ENCODE measurements at places on chromosomes 5 and 9. TPM values are rescaled to one million over a fixed set of nuclear protein-coding genes. Genes with fewer than 3 reads are reported as not detected.
A peak's percentile ranks its signal among the peaks of the same experiment; 100 is the strongest.

DNA sequence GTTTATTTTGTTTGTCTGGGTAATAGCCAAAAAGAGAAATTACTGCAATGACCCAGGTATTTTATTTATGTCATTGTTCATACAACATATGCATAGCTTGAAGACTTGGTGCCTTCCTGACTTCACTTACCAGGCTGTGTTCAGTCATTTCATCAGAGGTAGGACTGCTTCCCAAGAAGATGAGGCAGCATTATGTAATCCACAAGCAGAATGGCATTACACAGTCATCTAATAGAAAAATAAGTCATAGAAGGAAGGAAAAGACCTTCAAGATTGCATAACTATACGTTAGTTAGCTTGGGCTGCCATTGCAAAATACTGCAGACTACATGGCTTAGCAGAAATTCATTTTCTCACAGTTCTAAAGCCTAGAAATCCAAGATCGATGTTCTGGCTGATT, 167.5 kb downstream of the NMUR2 start:
- no peak for DNase-seq

DNA sequence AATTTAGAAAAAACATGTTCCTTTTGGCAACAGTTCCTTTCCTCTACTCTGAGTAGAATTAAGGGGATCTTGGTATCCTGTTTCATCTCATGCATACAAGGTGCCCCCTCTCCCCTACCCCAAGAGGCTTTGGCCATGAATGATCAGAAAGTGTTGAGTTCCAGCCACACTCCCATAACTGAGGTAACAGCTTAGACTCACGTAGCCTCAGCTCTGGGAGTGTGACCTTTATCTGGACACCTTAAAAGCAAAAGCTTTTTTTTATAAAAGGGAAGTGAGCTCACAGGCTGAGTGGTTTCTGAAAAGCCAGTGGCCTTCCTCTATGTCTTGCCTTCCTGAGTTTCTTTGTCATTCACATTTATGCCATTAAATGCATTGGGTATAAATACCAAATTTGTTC, 900 bp upstream of the HAVCR2 start:
- DNase-seq, result no peak

DNA sequence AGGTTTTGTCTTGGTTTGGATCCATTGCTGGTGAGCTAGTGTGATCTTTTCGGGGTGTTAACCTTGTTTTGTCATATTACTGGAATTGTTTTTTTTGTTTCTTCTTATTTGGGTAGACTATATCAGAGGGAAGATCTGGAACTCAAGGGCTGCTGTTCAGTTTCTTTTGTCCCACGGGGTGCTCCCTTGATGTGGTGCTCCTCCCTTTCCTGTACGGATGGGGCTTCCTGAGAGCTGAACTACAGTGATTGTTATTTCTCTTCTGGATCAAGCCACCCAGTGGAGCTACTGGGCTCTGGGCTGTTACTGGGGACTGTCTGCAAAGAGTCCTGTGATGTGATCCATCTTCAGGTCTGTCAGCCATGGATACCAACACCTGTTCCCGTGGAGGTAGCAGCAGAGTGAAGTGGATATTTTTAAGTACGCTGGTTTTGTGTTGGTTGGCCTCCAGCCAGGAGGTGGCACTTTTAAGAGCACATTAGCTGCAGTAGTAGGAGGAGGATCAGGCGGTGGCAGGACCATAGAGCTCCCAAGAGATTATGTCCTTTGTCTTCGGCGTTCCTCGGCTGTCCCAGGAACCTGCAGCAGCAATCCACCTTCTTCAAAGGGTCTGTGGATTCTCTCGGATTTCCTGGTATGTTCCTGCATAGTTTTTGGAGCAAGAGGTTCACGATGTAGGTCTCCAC, 27.2 kb downstream of the SCAMP1 start:
- DNase-seq, result no peak

DNA sequence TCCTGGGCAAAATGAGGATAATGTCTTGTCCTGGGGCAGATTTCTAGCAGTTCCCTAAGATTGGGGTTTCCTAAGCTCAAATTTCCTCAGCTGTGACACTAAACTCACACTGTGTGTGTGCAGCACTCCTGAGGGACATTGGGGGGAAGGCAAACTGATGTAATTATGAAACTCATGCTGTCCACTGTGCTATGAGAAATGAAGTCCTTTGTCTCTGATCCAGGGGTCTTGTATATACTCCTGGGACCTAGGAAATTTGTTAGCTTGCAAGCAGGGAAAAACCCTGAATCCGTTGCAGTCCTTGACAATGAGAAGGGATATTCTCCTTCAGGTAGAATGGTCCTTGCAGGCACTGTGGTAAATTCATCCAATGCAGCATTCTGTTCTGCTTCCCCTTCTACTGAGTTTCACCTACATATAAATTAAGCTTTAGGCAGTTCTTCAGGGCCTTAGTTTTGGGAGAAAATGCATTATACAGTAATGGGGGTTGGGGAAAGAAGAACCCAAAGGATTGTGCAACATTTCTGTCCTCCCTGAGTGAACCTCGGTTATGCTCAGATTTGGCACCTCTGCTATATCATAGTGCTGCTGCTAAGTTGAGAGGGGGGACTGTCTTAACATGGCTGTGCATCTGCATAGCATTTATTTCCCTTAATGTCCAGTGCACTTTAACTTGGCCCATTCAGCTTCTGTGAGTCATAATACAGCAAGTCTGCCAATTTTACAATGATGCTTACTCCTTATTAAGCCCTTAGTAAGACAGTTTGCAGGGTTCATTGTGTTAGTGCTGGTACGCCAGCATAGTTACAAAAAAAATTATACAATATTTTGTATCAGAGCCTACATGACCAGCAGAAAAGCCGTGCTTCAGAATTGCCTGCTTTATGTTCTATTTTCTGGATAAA, 80.2 kb downstream of the PJA2 start:
- no peak for DNase-seq

GRCh38 chr9:2321523-2322148, 300.0 kb upstream of the VLDLR start:
- no peak for DNase-seq

- DNase-seq, result no peak
Observed at GRCh38 chr5:18113721-18114120, 479.5 kb downstream of the TAF11L14 start.

- DNase-seq, result peak; percentile 96
Observed at GRCh38 chr5:759111-759751, 25.3 kb downstream of the ZDHHC11B start.

DNA sequence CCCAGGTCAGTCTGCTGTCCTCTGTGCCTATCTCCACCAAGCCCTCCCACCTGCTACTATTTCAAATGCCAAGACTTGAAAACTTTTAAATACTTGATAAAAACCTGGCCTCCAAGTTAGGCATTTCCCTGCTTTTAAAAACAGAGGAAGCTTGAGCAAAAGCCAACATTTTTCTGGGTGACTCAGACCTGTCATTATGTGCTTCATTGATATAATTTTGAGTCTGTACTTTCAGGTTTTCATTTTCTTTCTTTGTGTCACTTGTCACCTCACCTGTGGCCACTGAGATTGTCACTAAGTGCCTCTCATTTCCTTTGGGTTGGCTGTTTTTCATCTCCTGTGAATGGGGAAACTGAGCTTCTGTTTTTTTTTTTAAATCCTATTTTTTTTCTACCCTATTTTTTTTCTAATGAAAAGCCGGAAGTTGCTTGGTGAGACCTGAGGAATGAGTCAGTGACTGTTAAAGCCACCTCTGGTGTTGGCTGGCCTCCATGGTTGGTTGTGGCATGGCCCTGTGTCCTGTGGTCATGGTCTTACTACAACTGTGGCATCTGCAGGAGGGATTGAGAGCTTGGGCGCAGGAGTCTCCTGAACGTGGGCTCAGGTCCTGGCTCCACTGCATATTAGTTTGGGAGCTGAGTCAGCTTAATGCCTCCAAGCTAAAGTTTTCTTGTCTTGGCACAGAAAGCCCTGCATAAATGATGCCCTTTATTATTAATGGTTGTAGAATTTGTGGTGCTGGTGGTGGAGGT, 56.7 kb downstream of the ARHGAP26 start:
- no peak for DNase-seq

GRCh38 chr9:78811622-78812276, 514.8 kb downstream of the PSAT1 start:
- no peak for DNase-seq

- no peak for DNase-seq
Observed at GRCh38 chr5:124410539-124411488, 335.6 kb downstream of the ZNF608 start.

DNA sequence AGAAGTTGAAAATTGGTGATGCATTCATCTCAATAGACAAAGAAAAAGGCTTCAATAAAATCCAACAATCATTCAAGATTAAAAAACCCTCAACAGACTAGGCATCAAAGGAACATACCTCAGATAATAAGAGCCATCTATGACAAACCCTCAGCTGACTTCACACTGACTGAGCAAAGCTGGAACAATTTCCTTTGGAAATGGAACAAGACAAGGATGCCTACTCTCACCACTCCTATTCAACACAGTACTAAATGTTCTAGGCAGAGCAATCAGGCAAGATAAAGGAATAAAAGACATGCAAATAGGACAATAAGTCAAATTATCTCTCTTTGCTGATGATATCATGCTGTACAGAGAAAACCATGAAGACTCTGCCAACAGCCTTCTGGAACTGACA, 1188.1 kb downstream of the DTWD2 start:
- DNase-seq, result no peak

GRCh38 chr5:159130871-159131270, 31.2 kb upstream of the EBF1 start:
- no peak for DNase-seq

GRCh38 chr5:82720213-82721086, 356.7 kb downstream of the TMEM167A start:
- DNase-seq, result no peak

GRCh38 chr9:118578467-118578866, 790.8 kb downstream of the BRINP1 start:
- no peak for DNase-seq

DNA sequence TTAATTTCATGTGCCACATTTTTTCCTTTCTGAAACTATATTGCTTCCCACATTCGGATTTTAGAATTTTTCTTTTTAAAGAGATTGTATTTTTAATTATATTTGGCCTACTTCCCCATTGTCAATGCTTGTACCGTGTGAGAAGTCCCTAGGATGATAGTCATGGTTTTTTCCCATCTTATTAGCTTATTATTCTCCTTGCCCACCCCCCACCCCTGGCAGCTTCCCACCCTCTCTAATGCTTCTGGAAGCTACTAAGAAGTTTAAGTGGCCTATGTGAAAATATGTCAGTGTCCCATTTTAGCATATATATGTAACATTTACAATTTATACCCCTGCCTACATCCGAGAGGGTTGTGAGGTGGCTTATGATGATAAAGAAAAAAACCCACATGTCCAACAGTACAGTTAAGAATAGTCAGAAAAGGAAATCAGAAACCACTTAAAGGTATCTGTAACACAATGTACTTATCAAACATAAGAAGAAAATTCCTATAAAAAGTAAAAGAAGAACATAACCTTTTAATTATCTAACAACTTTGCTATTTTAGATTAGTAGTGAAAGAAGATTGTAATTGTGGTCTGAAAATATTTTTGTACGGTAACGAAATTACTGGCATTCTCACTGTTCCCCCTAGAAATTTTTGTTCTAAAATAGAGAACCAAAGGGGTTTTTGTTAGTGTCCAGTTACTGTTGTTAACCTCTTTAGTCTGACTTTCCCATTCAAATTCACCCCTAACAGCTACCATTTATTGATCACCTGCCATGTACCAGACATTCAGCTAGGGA, 62.1 kb downstream of the SLC44A1 start:
- DNase-seq, result no peak

DNA sequence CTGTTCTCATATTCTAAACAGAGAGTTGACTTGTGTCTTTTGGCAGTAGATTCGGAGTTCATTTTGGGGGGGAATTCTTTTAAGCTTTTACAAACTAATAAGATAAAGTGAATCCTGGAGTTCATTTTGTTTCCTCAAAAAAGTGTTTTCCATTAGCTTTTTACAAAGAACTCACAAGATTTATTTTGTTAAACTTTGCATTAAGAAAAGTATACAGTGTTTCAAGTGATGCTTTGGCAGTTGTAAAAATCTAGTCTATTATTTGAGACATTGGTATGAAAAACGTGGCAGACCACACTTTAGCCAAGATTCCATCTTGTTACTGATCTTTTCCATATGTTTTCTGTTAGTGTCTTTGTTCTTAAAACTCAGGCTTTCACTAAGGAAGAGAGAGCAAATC, 1.2 kb upstream of the OMD start:
- no peak for DNase-seq

GRCh38 chr5:88405783-88406182, 137.1 kb upstream of the TMEM161B start:
- no peak for DNase-seq

DNA sequence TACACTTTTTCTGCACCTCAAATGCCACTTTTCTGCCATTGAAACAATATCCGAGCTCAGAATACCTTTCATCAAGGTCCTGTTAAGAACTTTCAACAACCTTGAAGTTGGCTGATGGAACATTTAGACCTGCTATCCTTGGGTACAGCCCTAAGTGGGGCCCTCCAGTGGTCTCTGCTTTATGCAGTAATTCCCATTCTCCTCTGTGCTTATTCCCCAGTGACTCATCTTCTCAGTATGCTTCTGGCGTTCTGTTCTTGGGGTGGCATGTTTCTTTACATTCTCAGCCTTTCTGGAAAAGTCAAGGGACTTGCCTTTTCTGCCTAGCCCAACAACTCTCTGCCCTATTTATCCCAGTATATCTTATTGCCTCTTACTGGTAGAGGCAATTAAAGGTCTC, 7.1 kb downstream of the ANP32B start:
- DNase-seq, result no peak

GRCh38 chr5:83475935-83476814, 4.6 kb downstream of the VCAN start:
- no peak for DNase-seq

GRCh38 chr5:25713259-25713658, 1068.5 kb upstream of the CDH10 start:
- no peak for DNase-seq

DNA sequence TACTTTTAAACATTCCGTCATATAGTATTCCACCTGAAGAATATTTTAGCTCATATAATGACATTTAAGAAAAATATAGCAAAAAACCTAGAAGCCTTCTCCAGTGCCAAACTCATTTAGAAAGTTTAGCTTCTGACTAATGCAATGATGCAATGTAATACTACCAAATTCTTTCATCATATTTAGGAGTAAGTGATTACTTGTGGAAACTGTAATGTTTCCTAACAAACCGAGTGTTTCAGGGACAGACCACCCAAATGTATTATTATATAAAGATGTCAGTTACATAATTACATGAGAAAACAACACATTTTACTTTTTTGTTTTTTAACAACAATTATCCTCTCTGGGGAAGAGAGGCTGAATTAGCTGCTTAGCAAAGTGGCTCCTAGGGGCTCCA, 316.2 kb downstream of the ARL15 start:
- no peak for DNase-seq

Gene EDIL3
- 10.8 TPM for total RNA-seq

Gene SLC36A2
- total RNA-seq, result not detected

Gene RNF145
- 18.1 TPM for total RNA-seq

Gene TMEM215
- not detected for total RNA-seq

Gene SERINC5
- total RNA-seq, result 9.2 TPM

Gene EGFLAM
- total RNA-seq, result 2.2 TPM

Gene PCDHGC4
- 1.5 TPM for total RNA-seq

Gene TMEM174
- total RNA-seq, result not detected

Gene IRF1
- 10.1 TPM for total RNA-seq

Gene PRR16
- 1.7 TPM for total RNA-seq

Gene SPINK7
- total RNA-seq, result not detected

Gene IFNA2
- total RNA-seq, result not detected

Gene F2RL2
- 3.7 TPM for total RNA-seq

Gene SMIM3
- 24.6 TPM for total RNA-seq

Gene FOXD4L6
- total RNA-seq, result not detected

Gene GLRA1
- total RNA-seq, result not detected
